ENCODE measurements at places on chromosomes 5 and 9.

DNA sequence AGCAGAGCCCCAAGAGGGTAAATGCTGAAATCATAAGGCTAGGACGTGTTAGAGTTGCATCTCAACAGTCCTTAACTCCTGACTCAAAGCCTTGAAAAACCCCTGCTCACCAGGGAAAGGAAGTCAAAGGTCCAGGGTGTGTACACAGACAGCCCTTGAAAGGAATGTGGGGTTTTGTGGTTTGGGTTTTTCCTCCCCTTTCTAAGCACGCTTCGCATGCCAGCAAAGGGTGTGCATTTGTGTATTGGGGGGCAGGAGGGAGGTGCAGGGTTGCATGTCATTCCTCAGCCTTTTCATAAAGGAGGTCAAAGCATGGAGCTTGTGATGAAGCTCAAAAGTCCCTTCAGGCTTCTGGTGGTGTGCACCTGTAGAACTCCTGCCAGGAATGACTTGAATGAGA lies 17.3 kb upstream of the XPA start:
- no peak for DNase-seq

GRCh38 chr9:76049341-76049740 lies 158.9 kb downstream of the PCSK5 start:
- no peak for DNase-seq

GRCh38 chr5:79898611-79899010 lies 92.5 kb downstream of the MTX3 start:
- no peak for DNase-seq

DNA sequence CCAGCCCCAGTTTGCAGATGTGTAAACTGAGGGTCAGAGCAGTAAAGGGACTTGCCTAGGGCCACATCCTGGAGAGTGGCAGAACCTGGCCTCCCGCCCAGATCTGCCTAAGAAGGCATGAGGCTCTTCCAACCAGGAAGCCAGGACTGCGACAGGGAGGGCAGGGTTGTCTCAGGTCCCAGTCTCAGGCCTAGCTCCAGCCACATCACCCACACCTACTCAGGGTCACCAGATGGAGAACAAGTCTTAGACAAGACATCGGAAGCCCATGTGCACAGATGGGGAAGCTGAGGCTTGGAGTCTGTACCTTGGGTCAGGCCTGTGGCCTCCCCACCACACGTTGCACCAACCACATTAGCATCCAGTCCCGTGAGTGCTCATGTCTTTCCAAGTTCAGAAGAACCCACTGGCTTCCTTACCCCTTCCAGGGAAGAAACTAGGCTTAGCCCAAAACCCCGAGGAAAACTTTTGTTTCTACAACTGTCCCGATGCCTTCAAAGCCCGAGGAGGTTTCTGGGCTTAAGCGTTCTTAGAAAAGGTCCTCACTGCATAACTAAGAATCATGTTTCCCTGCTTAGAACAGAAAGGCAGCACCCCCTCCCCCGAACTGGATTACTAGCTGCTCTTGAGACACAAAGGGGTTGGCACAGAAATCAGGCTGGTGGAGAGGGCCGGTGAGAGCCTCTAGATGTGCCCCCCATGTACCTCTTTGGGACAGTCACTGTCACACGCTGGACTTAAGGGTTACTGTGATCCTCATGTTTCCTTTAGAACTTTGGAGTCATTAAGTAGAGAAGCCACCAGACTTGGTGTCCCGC lies 2.2 kb downstream of the FAM78A start:
- DNase-seq, result peak; percentile 52

DNA sequence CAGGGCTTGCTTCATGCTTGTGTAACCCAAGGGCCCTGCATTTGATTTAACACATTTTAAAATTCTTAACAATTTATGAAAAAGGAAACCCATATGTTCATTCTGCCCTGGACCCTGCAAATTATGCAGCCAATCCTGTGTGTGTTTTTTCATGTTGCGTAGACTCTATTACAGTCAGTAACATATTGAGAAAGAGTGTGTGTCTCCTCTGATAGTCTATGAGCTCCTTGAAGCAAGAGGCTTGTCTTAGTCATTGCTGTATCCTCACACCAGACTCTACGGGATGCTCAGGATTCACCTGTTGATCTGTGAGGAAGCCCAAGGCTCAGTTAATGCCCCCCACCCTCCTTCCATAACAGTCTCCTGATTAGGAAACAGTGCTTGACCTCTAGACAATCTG lies 177.3 kb upstream of the DMAC1 start:
- DNase-seq, result no peak

DNA sequence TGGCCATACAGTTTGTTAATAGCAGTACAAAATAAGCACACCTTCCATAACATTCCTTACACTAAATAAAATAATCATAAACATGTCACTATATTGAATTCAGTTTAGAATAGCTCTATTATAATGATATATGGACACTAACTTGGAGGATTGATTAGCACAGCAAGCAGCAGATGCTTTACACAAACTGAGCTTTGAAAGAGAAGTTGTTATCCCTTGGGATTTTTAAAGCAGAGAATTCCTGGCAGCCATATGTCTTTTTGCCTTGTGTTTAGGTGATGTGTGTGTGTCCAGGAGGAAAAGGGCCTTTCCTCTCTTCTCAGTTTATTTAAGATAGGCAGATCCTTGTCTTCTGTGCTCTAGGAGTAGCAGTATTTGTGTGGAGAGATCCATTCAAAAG lies 232.2 kb upstream of the GRIN3A start:
- no peak for DNase-seq

Measured in activated CD8-positive, alpha-beta T cell treated with anti-CD3 and anti-CD28 coated beads for 36 hours (primary cell).